ENCODE measurements at places on chromosomes 5 and 9.

GRCh38 chr5:56195016-56195415 lies 38.1 kb downstream of the ANKRD55 start:
- no peak for DNase-seq

DNA sequence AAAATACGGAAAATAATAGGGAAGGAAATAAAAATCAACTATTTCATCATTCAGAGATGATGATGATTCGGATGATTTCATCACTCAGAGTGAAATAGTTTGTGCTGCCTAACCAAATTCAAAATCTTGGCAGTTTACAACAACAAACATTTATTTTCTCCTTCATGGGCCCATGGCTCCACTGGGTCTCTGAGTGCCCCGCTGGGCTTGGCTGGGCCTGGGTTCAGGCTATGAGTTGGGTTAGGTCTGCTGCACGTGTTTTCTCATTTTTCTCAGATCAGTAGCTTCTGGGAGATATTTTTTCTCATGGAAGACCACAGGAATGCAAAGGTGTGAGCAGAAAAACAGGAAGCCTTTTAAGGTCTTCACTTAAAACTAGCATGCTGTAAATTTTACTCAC lies 24.0 kb upstream of the F2RL1 start:
- DNase-seq, result no peak

- DNase-seq, result no peak
These were observed 1.1 kb downstream of the PLPP6 start for GRCh38 chr9:4662989-4663792.

DNA sequence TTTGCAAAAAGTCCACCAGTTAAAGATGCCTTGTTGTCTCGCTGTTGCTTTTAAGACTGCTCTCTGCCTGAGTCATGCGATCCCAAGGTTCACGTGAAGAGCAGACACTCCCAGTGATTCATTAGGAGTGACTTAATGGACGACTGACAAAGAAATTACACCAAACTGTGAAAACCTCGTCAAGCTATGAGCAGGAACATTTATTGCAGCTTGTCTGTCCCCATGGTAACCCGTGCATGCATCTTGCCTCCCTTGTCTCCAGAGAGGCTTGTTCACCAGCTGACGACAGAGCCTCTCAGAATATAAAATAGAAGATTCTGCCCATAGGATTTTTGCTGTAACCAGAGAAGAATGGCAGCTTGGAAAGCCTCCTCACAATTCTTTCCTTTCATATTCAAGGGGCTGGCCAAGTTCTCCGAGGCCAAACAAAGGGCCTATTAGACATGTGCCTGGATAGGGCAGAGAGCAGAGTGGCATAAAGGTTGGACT lies 352.7 kb downstream of the SPOCK1 start:
- DNase-seq, result peak; percentile 34

DNA sequence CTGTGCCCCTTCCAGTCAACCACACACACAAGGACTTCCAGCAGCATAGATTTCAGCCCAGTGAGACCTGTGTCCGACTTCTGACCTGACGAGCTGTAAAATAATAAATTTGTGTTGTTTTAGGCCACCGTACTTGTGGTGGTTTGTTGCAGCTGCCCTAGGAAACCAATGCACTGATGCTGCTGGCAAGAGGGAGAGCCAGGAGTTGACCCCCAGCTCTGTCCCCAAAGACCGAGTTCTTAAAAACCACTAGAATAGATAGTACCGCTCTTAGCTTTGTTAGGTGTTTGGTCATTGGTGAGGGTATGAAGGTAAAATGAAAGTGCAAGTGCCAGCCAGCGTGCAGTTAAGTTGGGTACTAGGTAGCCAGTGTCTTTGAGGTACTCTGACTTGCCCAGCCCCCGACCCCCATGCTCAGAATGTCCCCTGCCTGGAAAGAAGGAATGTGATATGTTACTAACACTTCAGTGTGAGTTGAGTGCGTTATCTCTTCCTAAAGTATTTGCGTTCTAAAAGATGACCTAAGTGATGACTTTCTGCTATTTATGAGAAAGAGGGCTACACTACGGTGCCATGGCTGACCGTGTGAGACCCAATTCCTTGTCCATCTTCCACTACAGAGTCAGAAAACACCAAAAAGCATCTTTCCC lies 185.6 kb downstream of the AOPEP start:
- DNase-seq, result no peak

GRCh38 chr5:173029499-173029921 lies 26.6 kb upstream of the CREBRF start:
- DNase-seq, result no peak

DNA sequence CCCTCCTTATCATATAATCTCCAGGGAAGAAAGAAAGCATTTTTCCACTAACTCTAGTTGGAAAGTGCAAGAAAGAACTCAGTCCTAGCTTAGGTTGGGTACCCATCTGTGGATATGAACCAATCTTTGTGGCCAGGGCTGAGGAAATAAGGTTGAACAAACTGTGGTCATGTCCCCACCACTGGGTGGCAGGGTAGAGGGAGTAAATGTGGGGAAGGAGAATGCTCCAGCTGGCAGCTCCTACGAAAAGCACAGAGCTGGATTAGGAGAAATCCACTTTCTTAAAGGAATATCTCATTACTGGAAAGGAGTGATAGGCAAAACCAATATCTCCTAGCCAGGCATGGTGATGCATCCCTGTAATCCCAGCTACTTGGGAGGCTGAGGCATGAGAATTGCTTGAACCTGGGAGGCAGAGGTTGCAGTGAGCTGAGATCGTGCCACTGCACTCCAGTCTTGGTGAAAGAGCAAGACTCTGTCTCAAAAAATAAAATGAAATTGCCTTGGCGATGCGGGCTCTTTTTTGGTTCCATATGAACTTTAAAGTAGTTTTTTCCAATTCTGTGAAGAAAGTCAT lies 175.1 kb downstream of the CCDC192 start:
- peak; percentile 6 for DNase-seq

DNA sequence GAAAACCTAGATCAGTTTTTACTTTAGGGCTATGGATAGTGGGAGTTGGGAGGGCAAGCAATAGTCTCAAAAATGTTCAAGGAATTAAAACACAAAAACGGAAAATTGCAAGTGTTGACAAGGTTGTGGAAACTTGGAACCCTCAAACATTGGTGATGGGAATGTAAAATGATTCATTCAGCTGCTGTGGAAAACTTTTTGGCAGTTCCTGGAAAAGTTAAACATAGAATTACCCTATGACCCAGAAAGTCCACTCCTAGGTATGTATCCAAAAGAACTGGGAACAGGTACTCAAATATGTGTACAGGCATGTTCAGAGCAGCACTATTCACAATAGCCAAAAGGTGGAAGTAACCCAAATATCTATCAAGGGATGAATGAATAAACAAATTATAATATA lies 1.2 kb upstream of the MSANTD3 start:
- DNase-seq, result no peak

DNA sequence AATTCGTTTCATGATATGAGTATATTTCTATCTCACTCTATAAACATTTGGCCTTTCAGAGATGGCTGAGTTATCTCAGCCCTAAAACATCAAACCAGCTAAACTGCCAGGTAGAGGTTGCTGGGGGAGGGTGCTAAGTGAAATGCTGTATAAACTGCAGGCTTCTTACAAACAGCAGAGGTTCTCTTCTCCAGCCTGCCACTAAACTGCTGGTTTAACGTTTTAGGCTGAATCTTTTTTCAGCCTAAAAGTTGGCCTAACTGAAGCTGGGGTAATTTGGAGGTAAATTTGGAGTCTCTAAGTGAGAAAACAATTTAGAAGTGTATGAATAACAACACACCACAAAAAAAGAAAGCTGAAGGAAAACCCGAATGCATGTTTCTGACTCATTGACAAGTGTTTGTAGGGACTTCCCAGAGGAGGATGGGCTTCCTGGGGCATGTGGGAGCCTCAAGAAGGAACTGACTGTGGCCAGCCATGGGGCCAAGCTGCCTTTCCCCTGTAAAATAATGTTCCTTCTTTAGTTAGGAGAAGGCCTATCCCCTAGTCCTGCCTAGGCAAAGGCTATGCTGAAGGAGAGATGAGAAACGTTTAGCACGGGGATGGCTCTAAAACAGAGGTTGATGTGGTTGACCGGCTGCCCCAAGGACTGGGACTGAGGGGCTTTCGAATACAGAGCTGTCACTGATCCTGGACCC lies 44.3 kb downstream of the SLC28A3 start:
- no peak for DNase-seq

GRCh38 chr9:136722093-136722968 lies 10.0 kb downstream of the DIPK1B start:
- DNase-seq, result no peak

- DNase-seq, result no peak
These were observed 525.6 kb downstream of the CETN3 start for GRCh38 chr5:89883967-89884366.

- no peak for DNase-seq
These were observed 256.8 kb upstream of the TNC start for GRCh38 chr9:115374724-115375268.

- no peak for DNase-seq
These were observed 4.7 kb upstream of the TNIP1 start for GRCh38 chr5:151085517-151086041.

DNA sequence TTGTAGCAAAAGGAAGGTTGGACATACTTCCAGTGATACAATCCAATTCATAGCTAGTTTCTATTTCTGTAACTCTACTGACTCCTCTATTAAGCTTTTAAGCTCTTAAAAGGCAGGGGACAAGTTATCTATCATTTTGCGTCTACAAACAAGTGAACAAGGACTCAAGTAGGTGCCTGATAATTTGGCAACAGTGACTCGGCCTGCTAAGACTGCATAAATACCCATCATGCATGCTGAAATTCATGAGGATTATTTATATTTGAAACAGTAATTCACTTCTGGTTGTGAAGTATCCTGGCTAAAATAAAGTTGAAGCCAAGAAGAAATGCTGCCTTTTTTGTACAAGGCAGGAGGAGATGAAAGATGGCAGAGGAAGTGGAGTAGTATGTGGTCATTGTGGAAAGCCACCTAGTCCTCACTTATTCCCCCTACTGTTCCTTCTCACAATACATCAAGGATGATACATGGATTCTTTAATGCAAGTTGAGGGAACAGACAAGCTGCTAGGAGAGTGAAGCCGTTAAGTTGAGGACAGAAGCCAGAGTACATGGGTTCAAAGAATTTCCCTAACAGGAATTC lies 74.0 kb downstream of the MRPS27 start:
- peak; percentile 2 for DNase-seq

- no peak for DNase-seq
These were observed 583.1 kb downstream of the CCDC171 start for GRCh38 chr9:16135968-16136367.

DNA sequence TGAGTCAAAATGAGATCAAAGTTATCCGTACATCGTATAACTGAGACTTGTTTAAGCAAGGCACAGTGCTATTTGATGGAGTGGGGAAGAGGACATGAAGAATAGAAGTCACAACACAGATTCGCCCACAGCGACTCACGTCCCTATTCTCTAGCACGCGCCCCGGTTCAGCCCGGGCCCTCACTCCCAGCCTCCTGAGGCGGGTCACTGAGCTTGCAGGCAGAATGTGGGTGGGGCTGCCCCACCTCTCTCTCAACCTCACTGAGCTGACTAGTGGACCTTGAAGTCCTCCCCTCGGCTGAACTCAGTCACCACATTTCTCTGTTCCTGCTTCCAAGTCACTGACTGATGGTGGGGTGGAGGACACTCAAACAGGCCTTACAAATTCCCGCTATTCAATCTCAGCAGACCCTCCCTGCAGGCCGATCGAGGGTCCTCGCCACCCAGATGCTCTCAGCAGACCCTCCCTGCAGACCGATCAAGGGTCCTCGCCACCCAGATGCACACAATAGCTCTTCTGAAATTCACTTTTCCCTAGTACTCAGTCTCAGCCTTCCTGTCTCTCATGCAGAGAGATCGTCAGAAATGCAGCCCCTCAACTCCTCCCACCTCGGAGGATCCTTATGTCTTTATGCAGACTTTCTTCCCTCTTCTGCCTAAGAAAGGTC lies 12.9 kb downstream of the GLDC start:
- DNase-seq, result no peak

- peak; percentile 34 for DNase-seq
These were observed 1.3 kb downstream of the ZNF131 start for GRCh38 chr5:43121913-43122484.

Measured in NCI-H1417 (cell line).